ENCODE measurements at places on chromosomes 16 and 17.

DNA sequence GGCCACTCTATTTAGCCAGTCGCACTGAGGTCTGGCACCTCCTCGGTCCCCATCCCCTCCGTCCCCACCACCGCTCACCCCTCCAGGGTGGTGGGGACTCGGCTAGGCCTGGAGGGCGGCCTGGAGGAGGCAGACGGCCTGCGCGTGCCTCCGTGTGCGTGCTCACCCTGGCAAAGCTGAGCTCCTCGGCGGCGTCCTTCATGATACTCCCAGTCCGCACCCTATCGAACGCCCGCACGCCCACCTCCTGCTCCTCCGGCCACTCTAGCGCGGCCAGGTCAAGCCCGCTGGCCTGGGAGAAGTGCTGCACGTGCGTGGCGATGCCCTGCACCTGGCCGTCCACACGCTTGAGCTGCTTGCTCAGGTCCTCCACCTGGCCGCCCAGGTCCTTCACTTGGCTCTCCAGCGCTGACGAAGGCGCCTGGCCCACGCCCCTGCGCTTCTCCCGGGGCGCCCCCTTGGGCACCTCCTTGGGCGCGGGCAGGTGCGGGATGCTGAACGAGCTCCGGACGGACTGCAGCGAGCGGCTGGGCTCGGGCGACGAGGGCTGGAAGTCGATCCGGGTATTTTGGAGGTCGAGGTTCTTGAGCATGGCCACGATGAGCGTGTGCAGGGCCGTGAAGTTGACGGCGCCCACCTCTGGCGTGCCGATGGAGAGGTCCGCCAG lies 644 bp downstream of the QRICH2 start:
- DNase-seq: no peak

- no peak for DNase-seq
Measured at GRCh38 chr17:59355702-59356325, 24.4 kb downstream of the YPEL2 start.

DNA sequence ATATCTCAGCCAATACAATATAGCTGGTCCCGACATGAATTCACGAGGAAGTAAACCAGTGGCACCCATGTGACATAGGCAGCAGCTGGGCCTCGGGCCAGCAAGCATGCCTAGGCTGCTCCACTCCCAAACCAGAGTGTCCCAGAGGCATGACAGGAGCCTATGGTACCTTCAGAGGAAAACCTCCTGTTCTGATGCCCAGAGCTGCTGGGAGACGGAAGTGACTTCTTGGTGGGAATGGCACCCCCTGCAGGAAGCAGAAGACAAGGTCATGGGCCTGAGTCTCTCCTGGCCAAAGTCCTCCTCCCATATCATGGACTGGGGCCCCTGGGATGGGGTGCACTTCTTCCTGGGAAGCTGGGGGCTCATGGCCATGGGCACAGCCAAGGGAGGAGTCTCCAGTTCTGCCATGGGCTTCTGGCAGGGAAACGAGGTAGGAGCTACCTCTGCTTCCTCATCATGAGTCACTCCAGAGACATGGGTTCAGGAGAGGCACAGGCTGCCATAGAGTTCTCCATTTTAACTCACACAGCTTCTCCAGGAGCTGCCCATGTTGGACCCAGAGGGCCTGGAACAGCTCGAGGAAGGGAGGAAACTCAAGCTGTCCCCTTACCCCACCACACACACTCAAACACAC lies 13.4 kb downstream of the FBF1 start:
- DNase-seq: no peak

- DNase-seq: no peak
Measured at GRCh38 chr17:73841431-73842060, 197.3 kb upstream of the SDK2 start.

- DNase-seq: no peak
Measured at GRCh38 chr17:58328195-58329034, at the start of gene TSPOAP1. Gene TSPOAP1 (minus strand): TSS chr17:58328795. CDS start chr17:58327920, 875 bp downstream.
